ENCODE measurements at places on chromosomes 2 and 18. TPM values are rescaled to one million over a fixed set of nuclear protein-coding genes. Genes with fewer than 3 reads are reported as not detected.
A peak's percentile ranks its signal among the peaks of the same experiment; 100 is the strongest.

DNA sequence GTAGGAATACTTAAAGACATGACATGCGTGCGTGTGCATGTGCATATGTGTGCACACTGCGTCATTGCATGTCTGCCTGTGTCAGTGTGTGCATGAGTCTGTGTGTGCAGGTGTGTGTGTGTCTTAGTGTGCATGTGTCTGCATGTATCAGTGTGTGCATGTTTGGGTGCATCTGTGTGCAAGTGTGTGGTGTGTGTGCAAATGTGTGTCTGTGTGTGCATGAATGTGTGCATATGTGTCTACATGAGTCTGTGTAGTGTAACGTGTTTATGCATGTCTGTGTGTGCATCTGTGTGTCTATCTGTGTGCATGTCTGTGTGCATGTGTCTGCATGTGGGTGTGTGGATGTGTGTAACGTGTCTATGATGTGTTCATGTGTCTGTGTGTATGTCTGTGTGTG, 30.5 kb downstream of the KCNG2 start:
- H3K4me3 ChIP-seq, result no peak overlapping the region
- no peak overlapping the region for H3K27ac ChIP-seq
- no peaks in the 10 kb centered on the region for H3K27me3 ChIP-seq
- no peaks in the 10 kb centered on the region for H3K36me3 ChIP-seq
- no peak for DNase-seq

- H3K4me1 ChIP-seq, result no peaks in the 10 kb centered on the region
- H3K27ac ChIP-seq, result no peak overlapping the region
- no peaks in the 10 kb centered on the region for H3K36me3 ChIP-seq
- no peak overlapping the region for H3K4me3 ChIP-seq
- DNase-seq, result no peak
- H3K27me3 ChIP-seq, result no peaks in the 10 kb centered on the region
Measured at GRCh38 chr2:109437325-109438090, 176.3 kb downstream of the SEPTIN10 start.

Gene ASXL2
- total RNA-seq, result 57.4 TPM

DNA sequence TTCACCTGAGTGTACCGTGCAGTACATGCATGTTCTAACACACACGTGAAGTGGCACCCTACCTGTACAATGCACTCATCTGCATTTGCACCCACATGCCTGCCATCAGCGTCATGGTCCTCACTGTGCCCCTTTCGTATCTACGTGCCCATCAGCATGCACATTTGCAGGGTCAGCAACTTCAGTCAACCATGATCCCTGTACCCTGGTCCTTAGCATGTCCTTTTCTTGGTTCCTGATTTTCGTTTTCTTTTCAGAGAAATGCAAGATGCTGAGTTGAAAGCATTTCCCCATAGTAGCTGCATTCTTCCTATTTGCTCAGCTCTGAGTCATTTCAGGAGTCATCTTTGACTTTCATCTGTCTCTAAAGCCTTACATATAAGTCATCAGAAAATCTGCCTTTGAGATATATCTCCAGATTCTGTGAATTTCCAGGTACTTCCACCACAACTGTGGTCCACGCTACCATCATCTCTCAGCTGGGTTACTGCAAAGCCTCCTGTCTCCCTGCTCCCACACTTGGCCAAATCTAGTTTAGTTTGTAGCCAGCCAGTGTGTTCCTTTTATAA, 14.7 kb upstream of the PUM2 start:
- H3K27me3 ChIP-seq, result no peaks in the 10 kb centered on the region
- H3K36me3 ChIP-seq, result peaks cover 14% of the 10 kb centered on the region
- peak overlapping the region; percentile 74 for H3K27ac ChIP-seq
- H3K4me3 ChIP-seq, result peak overlapping the region; percentile 29
- peaks cover 27% of the 10 kb centered on the region for H3K4me1 ChIP-seq

DNA sequence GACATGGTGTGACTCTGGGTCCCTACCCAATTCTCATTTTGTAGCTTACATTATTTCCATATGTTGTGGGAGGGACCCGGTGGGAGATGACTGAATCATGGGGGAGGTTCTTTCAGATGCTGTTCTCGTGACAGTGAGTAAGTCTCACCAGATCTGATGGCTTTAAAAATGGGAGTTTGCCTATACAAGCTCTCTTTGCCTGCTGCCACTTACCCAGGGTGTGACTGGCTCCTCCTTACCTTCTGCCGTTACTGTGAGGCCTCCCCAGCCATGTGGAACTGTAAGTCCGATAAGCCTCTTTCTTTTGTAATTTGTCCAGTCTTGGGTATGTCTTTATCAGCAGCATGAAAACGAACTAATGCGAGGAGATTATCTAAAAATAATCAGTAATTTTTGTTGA, 1683.2 kb upstream of the SLC39A10 start:
- DNase-seq, result no peak
- H3K36me3 ChIP-seq, result no peaks in the 10 kb centered on the region
- H3K4me3 ChIP-seq, result no peak overlapping the region
- no peaks in the 10 kb centered on the region for H3K27me3 ChIP-seq
- no peak overlapping the region for H3K27ac ChIP-seq

Gene OTOF
- 7.2 TPM for total RNA-seq

Gene ADI1
- total RNA-seq, result 33.7 TPM

Gene KATNAL2
- not detected for total RNA-seq

GRCh38 chr2:112818094-112818902, 18.3 kb downstream of the IL1B start:
- peaks cover 24% of the 10 kb centered on the region for H3K4me1 ChIP-seq
- DNase-seq, result no peak
- no peak overlapping the region for H3K27ac ChIP-seq

DNA sequence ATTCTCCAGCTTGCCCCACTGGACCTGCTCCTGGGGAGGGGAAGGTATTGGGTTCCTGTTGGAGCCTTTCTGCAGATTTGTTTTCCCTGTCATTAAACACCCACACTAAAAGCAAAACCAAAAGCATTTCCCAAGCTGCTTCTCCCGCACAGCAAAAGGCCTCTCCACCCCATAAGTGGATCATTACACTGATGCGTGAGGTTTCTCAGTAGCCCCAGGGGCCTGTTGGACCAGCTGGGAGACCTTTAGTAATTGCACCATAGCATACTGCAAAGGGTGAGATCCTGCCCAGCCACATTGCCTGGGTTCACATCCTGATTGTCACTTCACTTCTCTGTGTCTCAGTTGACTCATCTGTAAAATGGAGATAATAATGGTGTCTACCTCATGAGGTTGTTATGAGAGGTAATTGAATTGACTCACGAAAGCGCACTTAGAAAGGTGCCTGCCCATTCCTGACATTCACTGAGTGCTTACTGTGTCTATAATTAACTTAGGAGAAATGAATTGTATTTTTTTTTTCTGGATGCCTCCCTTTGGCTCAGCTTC, 43.9 kb downstream of the TOGARAM2 start:
- H3K4me1 ChIP-seq, result peaks cover under 1% of the 10 kb centered on the region
- no peak for DNase-seq
- H3K27ac ChIP-seq, result no peak overlapping the region
- H3K4me3 ChIP-seq, result no peak overlapping the region
- H3K36me3 ChIP-seq, result no peaks in the 10 kb centered on the region

DNA sequence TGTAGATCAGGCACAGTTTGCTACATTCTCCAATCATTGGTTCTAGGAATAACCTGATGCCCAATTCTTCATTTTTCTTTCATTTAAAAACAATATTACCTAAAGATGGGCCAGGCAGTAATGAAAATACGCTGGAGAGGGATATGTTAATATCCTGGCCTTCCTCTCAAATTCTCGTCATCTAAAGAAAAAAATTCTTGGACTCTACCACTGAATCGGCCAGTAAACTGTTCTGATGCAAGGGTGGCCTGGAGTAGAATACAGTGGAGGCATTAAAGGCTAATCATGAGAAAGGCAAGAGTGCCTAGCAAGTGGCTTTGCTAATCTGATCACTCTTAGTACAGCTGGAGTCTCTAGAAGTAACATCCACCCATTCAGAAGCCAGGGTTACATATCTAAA, 157.7 kb downstream of the ANTXR1 start:
- no peak for DNase-seq
- no peak overlapping the region for H3K4me3 ChIP-seq
- H3K27ac ChIP-seq, result no peak overlapping the region
- H3K27me3 ChIP-seq, result peaks cover 23% of the 10 kb centered on the region

- DNase-seq, result no peak
- H3K27me3 ChIP-seq, result no peaks in the 10 kb centered on the region
- H3K27ac ChIP-seq, result no peak overlapping the region
- H3K4me1 ChIP-seq, result no peaks in the 10 kb centered on the region
- H3K36me3 ChIP-seq, result no peaks in the 10 kb centered on the region
- H3K4me3 ChIP-seq, result no peak overlapping the region
Measured at GRCh38 chr2:150672311-150672710, 184.8 kb upstream of the RND3 start.

Gene NOL4
- total RNA-seq, result not detected

Gene STARD6
- not detected for total RNA-seq

GRCh38 chr18:1998121-1998520, 573.2 kb downstream of the METTL4 start:
- no peak overlapping the region for H3K27ac ChIP-seq
- no peaks in the 10 kb centered on the region for H3K27me3 ChIP-seq
- H3K4me3 ChIP-seq, result no peak overlapping the region

Data from activated CD4-positive, alpha-beta T cell treated with anti-CD3 and anti-CD28 coated beads, Interleukin-2, amount 10 ng/mL, durations not matched to agents 24 days and 14 days (primary cell).